ENCODE measurements at places on chromosomes 6 and 20.

GRCh38 chr6:99241905-99242534 lies 107.5 kb downstream of the FAXC start:
- DNase-seq = no peak

GRCh38 chr6:157383471-157383870 lies 2.5 kb downstream of the ZDHHC14 start:
- no peak for DNase-seq

DNA sequence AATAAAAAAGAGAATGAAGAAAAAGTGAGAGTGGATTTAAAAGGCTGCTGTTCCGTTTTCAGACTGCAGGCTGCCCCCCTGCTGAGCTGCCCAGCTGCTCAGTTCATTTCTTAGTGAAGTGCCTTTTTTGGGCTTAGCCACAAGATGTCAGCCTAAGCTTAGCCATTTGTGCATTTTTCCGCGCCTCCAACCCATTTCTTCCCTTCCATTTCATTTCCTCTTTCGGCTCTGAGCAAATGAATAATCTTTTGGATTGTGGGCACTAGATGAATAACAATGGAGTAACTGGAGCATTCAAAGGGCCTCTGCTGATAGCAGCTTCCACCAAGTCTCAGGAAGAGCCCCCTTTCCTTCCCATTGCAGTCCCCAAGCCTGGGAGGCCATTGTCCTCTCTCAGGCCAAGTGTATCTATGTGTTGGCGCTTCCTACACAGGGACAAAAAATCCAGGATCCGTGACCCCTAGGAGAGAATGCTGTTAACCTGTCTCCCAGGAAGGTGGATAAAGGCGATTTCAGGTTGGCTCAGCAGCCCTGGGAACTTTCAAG lies 83.5 kb upstream of the SPTLC3 start:
- no peak for DNase-seq

DNA sequence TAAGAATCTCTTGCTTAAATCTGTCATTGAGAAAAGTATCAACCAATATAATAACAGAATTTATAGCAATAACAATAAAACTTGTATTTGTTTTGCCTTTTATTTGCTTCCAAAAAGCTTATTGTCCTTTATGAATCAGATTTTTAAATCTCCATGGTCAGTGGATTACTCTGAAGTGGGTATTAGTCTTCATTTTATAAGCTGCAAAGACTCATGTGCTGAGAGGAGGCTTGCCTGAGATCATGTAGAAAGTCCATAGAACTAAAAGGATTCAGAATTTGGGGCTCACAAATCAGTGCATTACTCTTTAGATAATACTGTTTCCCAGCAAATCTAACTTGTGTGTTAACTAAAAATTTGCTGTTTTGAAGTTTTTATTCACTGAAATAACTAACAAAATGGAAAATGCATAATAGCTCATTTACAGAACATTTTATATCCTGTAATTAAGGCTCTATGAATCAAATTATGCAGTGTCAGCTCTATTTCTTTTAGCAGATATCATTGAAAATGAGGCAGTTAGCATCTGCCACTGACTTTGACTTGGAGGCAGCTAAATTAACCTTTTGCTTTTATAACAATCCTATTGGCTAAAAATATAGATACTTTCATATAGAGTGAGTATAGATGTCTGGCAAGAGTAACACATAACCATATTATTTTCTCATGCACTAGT lies 781.1 kb upstream of the CITED2 start:
- DNase-seq = no peak

- no peak for DNase-seq
These were observed 12.8 kb downstream of the TREM1 start for GRCh38 chr6:41273714-41274113.

GRCh38 chr20:9398882-9399281 lies 115.5 kb upstream of the LAMP5 start:
- no peak for DNase-seq

GRCh38 chr20:36384022-36384619 lies 78.0 kb downstream of the DLGAP4 start:
- no peak for DNase-seq

GRCh38 chr6:132209351-132209750 lies 191.9 kb downstream of the MOXD1 start:
- no peak for DNase-seq

- DNase-seq = no peak
These were observed 149.9 kb downstream of the RPS12 start for GRCh38 chr6:132964101-132964867.
